ENCODE measurements at places on chromosomes 2 and 18.

DNA sequence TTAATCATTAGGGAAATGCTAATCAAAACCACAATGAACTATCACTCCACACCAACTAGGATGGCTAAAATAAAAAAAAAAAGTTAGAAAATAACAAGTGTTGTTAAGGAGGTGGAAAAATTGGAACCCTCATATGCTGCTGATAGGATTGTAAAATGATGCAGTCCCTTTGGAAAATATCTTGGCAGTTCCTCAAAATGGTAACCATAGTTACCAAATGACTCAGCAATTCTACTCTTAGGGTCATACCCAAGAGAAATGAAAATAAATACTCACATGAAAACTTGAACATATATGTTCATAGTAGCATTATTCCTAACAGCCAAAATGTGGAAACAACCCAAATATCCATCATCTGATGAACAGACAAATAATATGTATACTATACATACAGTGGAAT is 15.7 kb upstream of the ACVR2A start:
- no peak for DNase-seq

DNA sequence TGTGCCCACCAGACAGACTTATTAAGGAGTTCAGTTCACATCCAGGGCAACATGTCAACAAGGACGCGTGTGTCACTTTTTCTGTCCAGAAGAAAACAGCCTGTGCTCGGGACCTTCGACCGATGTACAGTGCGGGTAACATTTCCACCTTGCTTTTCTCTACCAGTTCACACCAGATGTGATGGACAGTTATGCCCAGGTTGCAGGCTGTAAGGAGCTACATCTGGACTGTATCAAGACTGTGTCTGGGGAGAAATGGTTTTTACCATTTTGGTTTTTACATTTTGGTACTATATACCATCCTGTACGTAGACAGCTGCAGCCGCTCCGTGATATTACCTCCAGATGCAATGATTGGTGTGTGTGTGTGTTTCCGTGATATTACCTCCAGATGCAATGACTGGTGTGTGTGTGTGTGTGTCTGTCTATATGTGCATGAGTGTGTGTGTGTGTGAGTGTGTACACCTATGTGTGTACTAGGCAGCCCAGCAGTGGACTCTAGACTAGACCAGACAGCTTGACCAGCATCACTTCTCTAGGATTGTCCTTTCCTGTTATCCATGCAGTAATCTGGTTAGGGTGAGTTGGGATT is 118.0 kb downstream of the COL6A3 start:
- DNase-seq: no peak

DNA sequence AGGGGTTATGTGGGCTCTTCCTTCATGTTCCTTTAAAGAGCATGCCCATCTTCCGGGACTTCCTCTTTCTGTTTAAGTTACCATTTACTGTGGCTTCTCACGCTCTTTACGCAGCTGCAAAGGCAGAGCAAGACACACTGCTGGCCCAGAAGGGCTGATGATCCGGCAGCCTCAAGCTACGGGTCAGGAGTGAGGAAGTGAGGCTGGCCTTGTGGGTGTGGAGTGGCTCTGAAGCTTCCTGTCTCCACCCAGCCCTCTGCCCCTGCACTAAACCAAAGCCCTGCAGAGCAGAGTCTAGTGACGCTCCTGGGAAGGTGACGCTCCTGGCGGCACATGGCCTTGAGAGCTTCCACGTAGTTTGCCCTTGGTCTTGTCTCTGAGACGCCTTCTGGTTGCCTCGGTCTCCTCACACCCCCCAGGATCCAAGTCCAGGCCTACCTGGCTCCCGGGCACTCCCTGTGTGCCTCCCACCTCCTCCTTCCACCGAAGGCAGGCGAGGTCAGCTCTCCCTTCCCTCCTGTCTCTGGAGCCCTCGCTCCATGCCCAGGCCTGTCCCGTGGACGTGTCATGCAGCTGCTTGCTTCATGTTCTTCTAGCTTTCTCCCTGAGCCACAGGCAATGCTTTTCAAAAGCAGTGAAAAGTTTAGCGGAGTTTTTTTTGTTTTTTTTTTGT is 50.3 kb downstream of the ARL4C start:
- DNase-seq: no peak

DNA sequence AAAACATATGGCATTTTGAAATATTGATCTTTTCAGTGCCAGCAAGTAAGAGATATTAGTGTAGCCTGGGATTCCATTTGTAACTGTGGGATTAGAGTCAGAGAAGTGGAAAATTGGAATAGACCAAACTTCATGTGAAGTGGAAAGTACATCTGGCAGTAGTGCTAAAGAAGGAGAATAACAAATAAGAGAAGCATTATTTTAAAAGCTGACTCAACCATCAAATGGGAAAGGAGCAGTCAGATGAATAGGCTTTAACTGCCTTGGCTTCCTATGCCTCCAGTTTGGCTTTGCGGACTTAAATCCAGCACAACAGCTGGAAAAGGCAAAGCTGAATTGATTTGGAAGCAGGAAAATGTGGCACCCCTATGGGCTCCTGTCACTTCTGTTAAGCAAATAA is 623.1 kb downstream of the TSN start:
- no peak for DNase-seq

- DNase-seq: no peak
These were observed 63.5 kb downstream of the MYCN start for GRCh38 chr2:16003809-16004208.

GRCh38 chr18:39305766-39306165 is 1740.2 kb upstream of the CELF4 start:
- no peak for DNase-seq

- no peak for DNase-seq
These were observed 96.7 kb downstream of the LRP2 start for GRCh38 chr2:169265591-169265990.

DNA sequence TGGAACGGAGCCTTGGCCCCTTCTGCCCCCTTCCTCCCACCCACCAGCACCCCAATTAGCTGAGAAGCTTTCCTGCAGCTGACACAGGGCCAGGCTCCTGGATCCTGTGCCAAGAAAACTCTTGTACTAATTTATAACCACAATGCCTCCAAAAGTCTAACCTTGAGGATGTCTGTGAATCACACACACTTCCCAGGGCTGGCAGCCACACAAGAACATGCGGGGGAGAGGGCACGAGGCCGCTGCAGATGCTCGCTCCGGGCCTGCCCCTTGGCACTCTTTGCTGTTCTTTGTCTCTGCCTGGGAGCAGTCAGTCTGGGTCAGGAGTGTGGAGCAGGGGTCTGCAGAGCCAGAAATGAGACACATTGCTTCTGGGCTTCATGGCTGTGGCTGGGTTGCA is 62.7 kb upstream of the KIF5C start:
- DNase-seq: no peak

GRCh38 chr2:172930871-172931255 is 144.8 kb upstream of the MAP3K20 start:
- DNase-seq: no peak

Data from neuronal stem cell (in vitro differentiated cells).